ENCODE measurements at places on chromosomes 3 and 15.

- DNase-seq: no peak
Measured at GRCh38 chr3:107760144-107760543, 237.4 kb downstream of the BBX start.

DNA sequence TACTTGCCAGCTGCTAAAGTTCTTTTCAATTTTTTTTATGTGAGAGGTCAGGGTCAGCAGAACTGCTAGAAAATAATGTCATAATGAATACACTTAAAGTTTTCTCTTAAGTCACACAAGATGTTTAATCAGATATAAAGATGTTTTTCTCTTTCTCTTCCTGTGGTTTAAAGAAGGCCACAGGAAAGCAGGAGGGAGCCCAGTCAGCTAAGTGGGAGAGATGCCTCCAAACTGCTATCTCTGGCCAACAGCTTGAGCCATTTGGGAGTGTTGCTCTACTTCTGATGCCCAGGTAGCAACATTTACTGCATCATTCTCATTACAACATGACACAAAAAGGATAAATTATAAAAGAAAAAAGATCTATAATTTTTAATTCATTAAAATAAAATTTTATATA, 45.7 kb upstream of the NLGN1 start:
- DNase-seq: no peak

- DNase-seq: no peak
Measured at GRCh38 chr3:45692866-45693265, 3.7 kb downstream of the SACM1L start.

- no peak for DNase-seq
Measured at GRCh38 chr3:78459796-78460195, 1308.0 kb downstream of the ROBO1 start.

DNA sequence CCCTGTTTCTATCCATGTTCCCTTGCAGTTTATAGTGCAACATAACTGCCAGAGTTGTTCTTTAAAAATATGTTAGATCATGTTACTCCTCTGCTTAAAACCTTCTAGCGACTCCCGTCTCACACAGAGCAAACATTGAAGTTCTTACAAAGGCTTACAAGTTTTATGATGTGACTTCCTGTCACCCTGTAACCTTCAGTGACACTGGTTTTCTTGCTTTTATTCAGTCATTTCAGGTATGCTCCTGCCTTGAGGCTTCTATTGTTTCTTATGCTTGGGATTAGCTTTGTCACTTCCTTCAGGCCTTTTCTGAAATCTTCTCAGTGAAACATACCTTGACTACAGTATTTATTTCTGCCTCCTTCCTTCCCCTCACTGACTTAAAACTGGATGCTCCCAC, 252.1 kb downstream of the DOCK3 start:
- no peak for DNase-seq

DNA sequence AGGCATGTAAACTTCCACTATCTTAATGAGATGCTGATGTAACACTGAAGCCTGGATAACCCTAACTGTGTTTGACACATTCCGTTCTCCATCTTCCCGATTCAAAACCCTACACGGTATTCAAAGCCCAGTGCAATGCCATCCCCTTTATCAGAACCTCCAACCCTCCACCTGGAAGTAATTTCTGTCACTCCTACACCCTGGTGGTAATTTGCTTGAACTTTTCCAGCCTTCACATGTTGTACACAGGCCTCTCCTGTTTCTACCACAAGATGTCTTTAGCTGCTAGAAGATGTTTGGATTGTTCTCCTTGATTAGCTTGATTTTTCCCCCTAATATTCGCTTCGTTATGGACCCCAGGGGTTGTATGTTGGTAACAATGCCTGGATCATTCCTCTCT, 208.9 kb downstream of the CHST2 start:
- DNase-seq: no peak

DNA sequence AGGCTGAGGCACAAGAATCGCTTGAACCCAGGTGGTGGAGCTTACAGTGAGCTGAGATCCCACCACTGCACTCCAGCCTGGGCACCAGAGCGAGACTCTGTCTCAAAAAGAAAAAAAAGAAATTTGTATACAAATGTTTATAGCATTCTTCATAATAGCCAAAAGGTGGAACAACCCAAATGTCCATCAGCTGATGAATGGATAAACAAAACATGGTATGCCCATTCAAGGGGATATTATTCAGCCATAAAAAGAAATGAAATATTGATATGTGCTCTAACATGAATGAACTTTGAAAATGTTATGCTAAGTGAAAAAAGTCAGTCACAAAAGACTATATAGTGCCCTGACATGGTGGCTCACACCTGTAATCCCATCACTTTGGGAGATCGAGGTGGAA, 11.4 kb downstream of the LHFPL4 start:
- no peak for DNase-seq

- peak; percentile 99 for DNase-seq
Measured at GRCh38 chr15:101201411-101202174, 50.3 kb downstream of the CHSY1 start.

DNA sequence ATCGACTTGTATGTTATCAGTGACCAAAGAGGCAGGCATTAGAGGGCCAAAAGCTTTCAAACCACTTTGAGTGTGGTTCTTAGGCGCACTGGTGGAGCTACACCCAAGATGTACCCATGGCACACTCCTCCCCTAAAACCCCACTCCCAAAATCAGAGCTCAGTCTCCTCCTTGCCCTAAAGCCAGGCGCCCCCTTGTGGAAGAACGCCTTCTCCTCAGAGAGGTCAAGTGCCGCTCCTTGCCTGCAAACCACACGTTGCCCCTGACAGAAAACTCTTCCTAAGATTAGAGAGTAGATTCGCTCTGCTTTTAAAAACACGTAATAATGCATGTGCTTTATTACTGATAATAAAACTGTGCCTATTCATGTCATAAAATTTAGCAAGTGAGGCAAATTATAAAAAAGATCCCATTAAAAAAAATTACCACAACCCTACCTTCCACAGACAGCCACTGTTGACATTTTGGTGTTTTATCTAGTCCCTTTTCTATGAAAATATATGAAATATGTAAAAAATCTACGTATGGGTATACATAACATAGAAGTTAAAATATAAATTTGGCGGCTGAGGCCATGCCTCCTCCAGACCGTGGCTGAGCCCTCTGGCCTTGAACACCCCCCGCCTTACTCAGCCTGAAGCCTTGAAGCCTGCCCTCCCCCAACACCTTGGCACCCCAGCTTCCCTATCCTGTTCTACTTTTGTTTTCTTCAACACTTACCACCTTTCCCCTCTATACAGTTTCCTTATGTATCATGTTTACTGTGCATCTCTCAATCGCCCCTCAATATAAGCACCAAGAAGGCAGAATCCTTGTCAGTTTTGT, 33.5 kb downstream of the BCL2L10 start:
- peak; percentile 55 for DNase-seq

DNA sequence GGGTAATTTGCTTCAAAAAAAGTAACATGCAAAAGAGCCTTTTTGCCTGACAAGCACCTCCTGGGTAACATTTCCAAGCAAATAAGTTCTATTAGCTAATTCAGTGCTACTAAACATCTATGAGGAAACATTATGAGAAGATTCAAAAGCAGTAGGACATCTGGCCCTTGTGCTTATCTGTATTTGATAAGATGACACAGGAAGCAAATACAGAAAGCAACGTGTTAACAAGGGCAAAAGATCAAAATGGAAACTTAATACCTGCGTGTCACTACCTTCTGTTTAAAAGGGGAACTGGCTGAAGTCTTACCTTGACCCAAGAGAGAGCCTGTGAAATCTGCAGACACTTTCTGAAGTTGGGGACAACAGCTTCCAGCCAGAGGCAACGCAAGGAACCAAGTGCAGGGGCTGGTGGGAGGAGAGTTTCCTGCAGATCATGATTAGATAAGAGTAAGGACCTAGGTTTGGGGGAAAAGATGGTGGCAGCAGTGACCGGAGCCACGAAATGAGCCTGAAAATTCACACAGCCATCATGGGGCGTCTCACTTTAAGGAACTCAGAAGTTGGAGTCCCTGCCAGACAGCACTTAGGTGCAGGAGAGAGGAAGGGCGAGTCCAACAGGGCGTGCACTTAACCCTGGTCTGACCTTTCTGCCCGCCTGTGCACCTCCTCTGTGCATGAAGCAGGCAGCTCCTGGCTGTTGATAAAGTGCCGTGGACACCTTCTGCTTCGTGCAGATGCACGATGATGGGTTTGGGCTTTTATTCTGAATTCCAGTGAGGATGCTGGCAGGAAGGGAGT, 153.6 kb upstream of the BHLHE40 start:
- DNase-seq: no peak

DNA sequence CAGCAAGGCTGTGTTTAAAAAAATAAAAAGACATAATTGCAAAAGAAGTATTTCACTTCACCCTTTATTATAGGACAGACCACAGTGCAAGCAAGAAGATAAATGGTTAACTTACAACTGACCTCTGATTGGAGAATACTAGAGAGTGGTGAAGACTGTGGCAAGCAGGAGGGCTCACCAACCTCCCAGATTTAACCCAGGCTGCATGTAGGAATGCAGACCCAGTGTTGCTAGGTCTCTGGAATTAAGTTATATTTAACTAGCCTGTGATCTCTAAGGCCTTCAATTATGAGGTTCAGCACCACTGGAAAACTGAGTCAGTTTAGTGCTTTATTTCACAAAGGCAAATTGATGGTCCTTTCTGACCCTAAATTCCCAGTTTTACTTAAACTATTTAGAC, 436.6 kb downstream of the LPP start:
- DNase-seq: no peak

DNA sequence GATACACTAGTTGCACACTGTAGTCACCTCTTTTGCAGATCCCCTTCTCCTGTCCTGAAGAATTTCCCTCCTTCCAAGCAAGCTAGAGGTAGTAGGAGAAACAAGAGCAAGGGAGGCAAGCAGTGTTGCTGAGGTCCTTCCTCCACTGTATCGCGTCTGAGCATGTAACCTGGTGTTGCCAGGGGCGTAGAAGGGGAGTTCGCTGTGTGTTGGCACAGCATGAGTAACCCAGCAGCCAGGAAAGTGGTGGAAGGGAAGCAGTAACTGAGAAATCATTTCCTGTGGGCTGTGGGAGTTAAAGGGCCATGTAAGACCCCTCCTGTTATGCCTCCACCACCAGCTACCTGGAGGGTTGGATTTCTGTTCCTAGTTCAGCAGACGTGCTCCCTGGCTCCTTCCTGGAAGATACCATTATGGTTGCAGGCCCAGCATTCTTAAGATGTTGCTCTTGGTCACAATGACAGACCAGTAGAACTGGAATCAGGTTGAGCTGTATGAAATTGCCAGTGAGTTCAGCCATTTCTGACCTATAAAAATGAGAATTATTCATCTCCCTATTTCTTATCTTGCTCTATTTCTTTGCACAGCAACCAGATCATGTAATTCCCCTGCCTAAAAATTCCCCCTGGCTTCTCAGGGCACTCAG, 215.3 kb upstream of the TOPAZ1 start:
- DNase-seq: no peak

- no peak for DNase-seq
Measured at GRCh38 chr3:145522179-145522578, 638.8 kb downstream of the PLOD2 start.

- no peak for DNase-seq
Measured at GRCh38 chr3:71294919-71295318, 288.6 kb downstream of the FOXP1 start.

- peak; percentile 98 for DNase-seq
Measured at GRCh38 chr15:72237029-72237852, 6.3 kb upstream of the PKM start.

- DNase-seq: no peak
Measured at GRCh38 chr3:112974894-112975293, at the start of gene CD200R1. Gene CD200R1, minus strand, starts transcription at chr3:112975103. Its CDS starts 246 bp downstream, at chr3:112974857.

DNA sequence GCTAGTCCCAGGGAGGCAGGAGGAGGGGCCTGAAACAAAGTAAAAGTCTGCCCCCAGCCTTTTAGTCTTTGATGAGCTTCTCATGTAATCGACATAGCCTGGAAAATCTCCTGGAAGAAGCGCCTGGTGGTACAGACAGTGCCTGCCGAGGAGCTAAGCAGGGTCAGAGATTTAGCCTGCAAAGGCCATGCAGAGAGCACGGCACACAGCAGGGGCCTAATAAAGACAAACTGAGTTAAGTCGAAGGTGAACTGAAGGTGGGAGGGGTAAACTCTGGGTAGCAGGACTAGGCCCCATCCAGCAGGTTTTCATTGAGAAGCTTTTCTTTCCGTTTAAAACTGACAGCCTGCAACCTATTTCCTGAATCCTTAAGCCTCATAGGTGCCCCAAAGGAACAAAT, 115.5 kb upstream of the ABHD17C start:
- DNase-seq: no peak

DNA sequence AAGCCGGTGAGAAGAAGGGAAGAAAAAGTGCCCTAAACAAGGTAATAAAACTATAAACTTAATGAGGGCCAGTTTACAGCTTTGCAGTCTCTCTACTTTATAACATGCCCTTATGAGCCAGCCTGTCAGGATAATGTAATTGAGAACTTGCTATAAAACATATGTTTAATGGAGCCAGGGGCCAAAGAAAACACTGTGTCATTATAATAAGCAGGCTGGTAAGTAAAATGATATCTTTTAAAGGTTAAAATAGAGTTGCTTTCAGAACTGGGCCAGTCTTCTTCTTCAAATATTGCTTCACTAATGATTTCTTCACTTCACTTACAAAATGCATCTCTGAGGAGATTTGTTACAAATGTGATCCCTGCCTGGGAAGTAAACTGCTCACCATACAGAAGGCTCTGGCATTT, 192.5 kb downstream of the SHOX2 start:
- DNase-seq: no peak

DNA sequence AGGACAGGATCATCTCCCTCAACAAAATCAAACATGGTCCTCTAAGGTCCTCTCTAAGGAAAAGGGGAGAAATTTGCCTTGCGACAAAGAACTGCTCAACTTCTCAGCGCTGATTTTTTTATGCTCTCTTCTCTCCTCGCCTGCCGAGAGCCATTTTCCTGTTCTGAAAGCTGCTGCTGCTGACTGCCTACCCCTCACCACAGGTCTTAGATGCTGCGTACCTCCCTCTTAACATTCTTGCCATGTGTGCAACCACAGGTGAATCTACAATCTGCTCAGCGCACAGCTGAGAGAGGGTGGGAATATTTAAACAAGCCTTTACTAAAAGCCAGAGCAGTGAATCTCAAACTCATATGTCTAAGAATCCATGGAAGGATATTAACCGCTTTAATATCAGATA, 210.7 kb downstream of the SSR3 start:
- DNase-seq: no peak

- peak; percentile 72 for DNase-seq
Measured at GRCh38 chr3:158539414-158540014, 31.5 kb upstream of the MLF1 start.

GRCh38 chr3:130946882-130947281, 53.0 kb downstream of the ATP2C1 start:
- no peak for DNase-seq

DNA sequence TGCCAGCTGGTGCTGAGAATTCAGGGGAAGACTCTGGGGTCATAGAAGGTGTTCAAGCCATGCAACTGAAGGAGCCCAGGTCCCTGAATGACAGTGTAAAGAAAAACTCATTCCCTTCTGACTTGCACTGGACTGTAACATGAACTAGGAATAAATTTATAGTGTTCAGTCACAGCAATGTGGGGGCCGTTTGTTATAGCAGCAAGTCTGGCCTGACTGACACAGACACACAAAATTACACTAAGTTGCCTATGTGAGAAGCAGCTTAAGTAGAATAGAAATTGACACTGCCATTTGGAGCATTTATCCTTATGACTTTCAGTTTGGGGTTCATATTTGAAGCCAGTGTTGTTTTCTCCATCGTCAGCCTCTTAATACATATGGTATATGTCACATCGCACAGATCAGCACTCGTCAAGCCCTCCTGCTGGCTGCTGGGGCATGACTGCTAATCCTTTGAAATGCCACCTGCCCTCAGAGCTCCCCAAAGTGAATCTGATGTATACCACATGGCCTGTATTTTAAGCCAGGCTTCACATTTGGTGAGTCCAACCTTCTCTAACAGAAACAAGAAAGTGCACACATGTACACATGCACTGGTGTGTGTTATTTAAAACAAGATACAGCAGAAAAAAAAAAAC, 17.1 kb upstream of the HEG1 start:
- no peak for DNase-seq

GRCh38 chr3:14253022-14253706, 74.5 kb downstream of the LSM3 start:
- DNase-seq: no peak
